Uterus (tissue), 4 donors: ENCODE measurements at places on chromosomes 13 and 19. TPM values are rescaled to one million over a fixed set of nuclear protein-coding genes. Genes with fewer than 3 reads are reported as not detected.

DNA sequence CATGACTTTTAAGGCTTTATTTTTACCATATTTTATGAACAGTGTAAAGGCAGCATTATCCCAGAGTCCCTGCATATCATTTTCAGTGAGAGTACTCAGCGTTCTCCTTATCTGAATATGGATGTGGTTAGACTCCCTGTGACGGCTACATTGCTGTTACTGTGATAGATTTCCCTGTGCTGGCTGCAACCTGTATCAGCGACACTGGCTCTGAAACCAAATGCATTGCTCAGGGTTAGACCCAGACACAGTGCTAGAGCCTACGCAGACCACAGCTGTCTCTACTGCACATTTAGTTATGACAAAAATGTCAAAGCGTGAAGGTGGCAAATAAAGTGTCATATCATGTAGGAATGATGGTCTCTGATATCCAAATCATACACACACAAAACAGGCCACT lies 138.0 kb downstream of the ENOX1 start:
- no peaks in the 10 kb centered on the region for H3K36me3 ChIP-seq
- H3K27ac ChIP-seq: no peak overlapping the region
- no peak overlapping the region for H3K4me3 ChIP-seq
- no peak for DNase-seq

DNA sequence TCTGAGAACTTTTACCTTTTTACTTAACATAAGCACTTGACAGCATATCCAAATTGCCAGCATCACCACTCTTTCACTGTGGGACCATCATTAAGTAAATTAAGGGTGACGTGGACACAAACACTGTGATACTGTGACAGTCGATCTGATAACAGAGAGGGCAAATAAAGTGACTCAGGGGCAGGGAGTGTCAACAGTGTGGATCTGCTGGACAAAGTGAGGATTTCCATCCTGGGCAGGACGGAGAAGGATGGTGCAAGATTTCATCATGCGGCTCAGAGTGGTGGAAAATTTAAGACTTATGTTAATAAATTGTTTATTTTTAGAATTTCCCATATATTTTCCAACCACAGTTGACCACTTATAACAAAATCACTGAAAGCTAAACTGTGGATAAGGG lies 60.0 kb upstream of the WDFY2 start:
- H3K4me1 ChIP-seq: no peaks in the 10 kb centered on the region
- DNase-seq: no peak
- no peaks in the 10 kb centered on the region for H3K27me3 ChIP-seq
- no peak overlapping the region for H3K4me3 ChIP-seq
- no peaks in the 10 kb centered on the region for H3K36me3 ChIP-seq
- no peak overlapping the region for H3K27ac ChIP-seq

DNA sequence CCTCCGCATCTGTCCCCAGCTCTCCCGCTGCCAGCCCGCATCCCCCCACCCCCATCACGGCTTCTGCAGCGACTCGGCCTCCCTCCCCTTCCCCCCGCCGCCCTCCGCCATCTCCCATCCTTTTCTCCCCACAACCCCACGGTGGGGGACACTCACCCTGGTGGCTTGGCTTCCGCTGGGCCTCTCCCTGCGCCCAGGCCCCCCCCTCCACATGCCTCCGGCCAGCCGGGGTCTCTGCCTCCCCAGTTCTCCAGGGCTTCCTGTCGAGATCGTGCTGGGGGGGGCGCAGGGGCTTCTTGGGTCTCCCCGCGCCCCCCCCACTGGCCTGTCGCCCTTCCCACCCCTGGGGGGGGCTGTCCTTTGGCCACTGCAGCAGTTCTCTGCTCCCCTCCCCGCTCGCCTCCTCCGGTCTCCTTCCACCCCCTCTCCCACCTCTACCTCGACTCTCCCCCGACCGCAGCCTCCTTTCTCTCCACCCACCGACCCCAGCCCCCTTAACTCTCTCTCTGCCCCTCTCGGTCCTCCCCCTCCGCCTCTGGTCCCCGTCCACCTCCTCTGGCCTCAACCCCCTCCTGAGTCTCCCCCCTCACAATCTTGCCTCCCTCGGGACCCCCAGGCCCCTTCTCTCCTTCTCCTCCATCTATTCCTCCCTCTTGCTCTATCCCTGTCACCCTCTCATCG lies 17.1 kb downstream of the LRRC4B start:
- peak overlapping the region; percentile 14 for H3K4me3 ChIP-seq
- no peaks in the 10 kb centered on the region for H3K4me1 ChIP-seq
- no peaks in the 10 kb centered on the region for H3K27me3 ChIP-seq
- H3K36me3 ChIP-seq: no peaks in the 10 kb centered on the region
- H3K27ac ChIP-seq: peak overlapping the region; percentile 4

DNA sequence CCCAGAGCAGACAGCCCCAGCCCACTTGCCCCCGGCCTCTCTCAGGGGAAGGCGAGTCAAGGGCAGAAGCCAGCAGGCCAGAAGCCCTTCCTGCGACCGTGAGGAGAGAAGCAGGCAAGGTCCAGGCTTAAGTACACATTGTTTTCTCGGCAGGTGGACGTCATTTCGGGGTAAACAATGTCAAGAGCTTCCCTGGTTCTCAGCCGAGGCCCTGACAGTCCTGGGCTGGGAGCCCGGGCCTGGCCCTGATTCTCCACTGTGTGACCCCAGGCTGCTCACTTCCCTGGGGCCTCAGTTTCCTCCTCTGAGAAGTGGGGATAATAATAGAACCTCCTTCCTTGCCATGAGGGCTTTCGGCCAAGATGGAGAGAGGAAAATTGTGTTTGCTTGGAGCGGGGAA lies 19.4 kb downstream of the PLVAP start:
- no peak for DNase-seq
- H3K4me1 ChIP-seq: no peaks in the 10 kb centered on the region
- H3K36me3 ChIP-seq: no peaks in the 10 kb centered on the region
- H3K4me3 ChIP-seq: no peak overlapping the region

DNA sequence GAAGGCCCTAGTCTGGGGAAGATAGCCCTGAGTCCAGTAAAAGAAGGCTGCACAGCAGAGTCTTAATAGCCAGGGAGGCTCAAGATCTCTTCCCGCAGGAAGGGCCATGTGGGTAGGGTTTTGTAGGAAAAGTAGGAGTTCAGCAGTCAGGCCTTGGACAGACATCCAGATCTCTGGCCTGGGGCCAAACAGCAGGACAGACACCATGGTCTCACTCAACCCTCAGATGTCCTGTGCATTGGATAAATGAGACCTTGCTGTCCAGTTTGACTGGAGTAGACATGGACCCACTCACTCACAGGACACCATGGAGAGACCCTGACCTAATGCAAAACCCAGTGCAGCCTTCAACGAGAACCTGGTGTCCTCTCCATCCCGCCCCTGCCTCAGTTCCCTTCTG lies 3.9 kb downstream of the OCEL1 start:
- no peak for DNase-seq
- no peak overlapping the region for H3K27ac ChIP-seq
- H3K4me3 ChIP-seq: no peak overlapping the region
- no peaks in the 10 kb centered on the region for H3K27me3 ChIP-seq
- peaks cover 11% of the 10 kb centered on the region for H3K4me1 ChIP-seq

DNA sequence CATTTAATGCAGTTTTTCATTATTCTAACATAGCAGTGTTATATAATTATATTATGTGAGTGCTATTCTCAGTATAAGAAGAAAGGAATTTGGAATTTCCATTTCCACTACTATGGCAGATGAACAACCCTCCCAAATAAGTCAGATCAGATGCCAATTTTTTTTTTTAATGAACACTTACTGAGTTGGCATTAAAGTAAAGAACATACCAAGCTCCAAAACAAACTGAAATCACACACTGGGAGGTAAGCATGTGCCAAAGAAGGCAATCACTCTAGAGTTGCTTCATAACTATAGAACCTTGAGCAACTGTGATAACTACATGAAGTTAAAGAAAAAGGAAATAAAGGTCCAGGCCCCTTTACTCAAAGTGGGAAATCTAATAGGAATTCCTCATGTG lies 90.3 kb downstream of the RNF17 start:
- no peak overlapping the region for H3K27ac ChIP-seq
- H3K27me3 ChIP-seq: no peaks in the 10 kb centered on the region
- H3K36me3 ChIP-seq: no peaks in the 10 kb centered on the region
- no peak overlapping the region for H3K4me3 ChIP-seq
- DNase-seq: no peak
- H3K4me1 ChIP-seq: no peaks in the 10 kb centered on the region

GRCh38 chr13:20546556-20546955 lies 20.4 kb upstream of the IFT88 start:
- no peaks in the 10 kb centered on the region for H3K4me1 ChIP-seq
- H3K36me3 ChIP-seq: no peaks in the 10 kb centered on the region
- H3K27ac ChIP-seq: no peak overlapping the region
- no peak for DNase-seq

Gene IZUMO4
- 9.5 TPM for total RNA-seq

Gene ERICH6B
- not detected for total RNA-seq

Gene PCSK4
- 6.4 TPM for total RNA-seq

Gene CLDN10
- total RNA-seq: 1.3 TPM

Gene FLT3LG
- 3.7 TPM for total RNA-seq

Gene NLRP9
- total RNA-seq: not detected

Gene ZNF816
- 25.4 TPM for total RNA-seq
